Tibial nerve (tissue), 4 donors: ENCODE measurements at places on chromosomes 3 and 15. TPM values are rescaled to one million over a fixed set of nuclear protein-coding genes. Genes with fewer than 3 reads are reported as not detected.

GRCh38 chr15:90181776-90182175 lies 19.4 kb upstream of the SEMA4B start:
- no peaks in the 10 kb centered on the region for H3K27me3 ChIP-seq
- H3K27ac ChIP-seq: peak overlapping the region; percentile 97
- peaks cover 36% of the 10 kb centered on the region for H3K4me1 ChIP-seq
- DNase-seq: no peak
- no peak overlapping the region for H3K4me3 ChIP-seq
- no peaks in the 10 kb centered on the region for H3K36me3 ChIP-seq

- H3K27ac ChIP-seq: no peak overlapping the region
- H3K27me3 ChIP-seq: no peaks in the 10 kb centered on the region
- no peaks in the 10 kb centered on the region for H3K36me3 ChIP-seq
Observed at GRCh38 chr3:72745146-72745999, 102.9 kb downstream of the SHQ1 start.

DNA sequence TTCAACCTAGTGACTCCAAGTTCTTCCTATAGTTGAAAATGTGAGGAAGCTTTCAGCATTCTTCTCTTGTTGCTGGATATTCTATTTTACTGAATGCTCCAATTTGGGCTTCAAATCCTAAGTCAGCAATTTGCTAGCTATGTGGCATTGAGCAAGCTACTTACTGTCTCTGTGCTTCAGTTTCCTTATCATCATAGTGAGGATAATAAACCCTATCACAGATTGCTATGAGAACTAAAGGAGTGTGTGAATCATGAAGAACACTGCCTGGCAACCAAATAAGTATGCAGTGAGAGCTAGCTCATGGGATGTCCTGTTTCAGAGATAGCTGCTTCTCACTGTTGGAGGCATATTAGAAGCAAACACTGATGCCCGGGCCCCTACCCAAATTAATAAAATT lies 163.8 kb upstream of the CDIN1 start:
- DNase-seq: no peak
- H3K36me3 ChIP-seq: no peaks in the 10 kb centered on the region
- no peaks in the 10 kb centered on the region for H3K27me3 ChIP-seq
- H3K4me1 ChIP-seq: no peaks in the 10 kb centered on the region
- no peak overlapping the region for H3K27ac ChIP-seq
- H3K4me3 ChIP-seq: no peak overlapping the region

DNA sequence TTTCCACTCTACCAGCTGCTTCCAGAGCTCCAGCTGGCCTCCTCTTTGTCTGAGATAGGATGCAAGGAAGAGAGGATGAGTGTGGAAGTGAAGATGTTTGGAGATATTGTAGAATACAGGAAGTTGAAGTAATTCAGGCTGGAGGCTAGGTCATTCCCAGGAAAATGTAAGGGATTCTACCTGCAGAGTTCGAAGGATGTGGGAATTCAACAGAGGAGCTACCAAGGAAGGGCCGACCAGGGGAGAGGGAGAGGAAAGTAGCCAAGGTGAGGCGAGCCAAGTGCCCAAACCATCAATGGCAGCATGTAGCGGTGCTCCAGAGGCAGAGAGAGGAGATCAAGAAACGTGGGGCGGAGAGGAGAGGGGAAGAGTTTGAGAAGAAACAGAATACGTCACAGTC lies 49.0 kb upstream of the EPHB3 start:
- no peaks in the 10 kb centered on the region for H3K36me3 ChIP-seq
- H3K4me3 ChIP-seq: no peak overlapping the region
- no peaks in the 10 kb centered on the region for H3K4me1 ChIP-seq
- no peak overlapping the region for H3K27ac ChIP-seq
- no peak for DNase-seq

DNA sequence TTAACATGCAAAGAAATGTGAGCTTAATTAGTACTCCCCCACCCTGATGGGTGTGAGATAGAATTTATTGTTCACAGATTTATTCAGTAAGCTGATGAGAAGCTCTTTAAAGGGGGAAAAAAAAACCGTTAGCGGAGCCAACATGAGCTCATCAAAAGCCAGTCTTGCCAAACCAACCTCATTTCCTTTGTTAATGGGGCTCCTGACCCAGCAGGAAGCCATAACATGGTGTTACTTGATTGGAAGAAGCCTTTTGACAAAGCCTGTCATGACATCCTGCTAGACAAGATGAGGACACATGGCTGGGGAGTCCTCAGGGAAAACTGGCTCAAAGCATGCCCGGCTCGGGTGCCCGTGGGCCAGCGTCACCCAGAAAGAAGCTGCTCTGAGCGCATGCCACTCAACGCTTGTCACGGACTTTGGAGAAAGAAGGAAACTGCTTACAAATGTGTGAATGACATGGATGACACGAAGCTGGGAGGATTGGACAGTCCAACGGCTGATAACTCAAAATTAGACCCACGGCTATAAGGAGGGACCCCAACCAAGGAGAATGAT lies 64.6 kb downstream of the SLCO2A1 start:
- no peak overlapping the region for H3K4me3 ChIP-seq
- no peak overlapping the region for H3K27ac ChIP-seq
- H3K27me3 ChIP-seq: no peaks in the 10 kb centered on the region
- no peaks in the 10 kb centered on the region for H3K4me1 ChIP-seq
- no peaks in the 10 kb centered on the region for H3K36me3 ChIP-seq

DNA sequence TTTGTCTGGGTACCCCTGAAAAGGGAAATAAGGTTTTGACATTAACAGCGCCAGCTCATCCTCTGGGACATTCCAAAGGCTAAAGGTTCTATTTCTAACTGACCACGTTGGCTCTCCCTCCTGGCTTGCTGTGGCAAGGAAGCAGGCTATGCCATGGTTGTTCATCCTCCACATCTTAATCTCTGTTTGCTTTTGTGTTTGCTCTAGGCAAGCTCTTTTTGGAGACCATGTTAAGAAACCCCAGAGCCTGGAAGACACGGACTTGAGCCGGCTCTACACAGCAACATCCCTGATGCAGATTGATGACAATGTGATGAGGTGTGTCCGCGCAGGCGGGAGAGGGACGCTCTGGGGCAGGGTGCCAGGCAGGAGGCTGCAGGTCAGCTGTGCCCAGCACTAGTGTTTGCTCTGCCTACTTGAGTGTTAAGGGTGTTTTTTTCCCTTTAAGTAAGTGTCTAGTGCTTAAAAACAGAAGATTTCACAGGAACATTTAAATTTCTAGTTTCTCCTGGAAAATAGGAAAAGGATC lies 33.3 kb downstream of the RLBP1 start:
- peaks cover 86% of the 10 kb centered on the region for H3K36me3 ChIP-seq
- no peak overlapping the region for H3K4me3 ChIP-seq
- H3K27me3 ChIP-seq: no peaks in the 10 kb centered on the region
- H3K4me1 ChIP-seq: no peaks in the 10 kb centered on the region
- DNase-seq: no peak

- no peak overlapping the region for H3K4me3 ChIP-seq
- no peak overlapping the region for H3K27ac ChIP-seq
- no peaks in the 10 kb centered on the region for H3K4me1 ChIP-seq
- no peak for DNase-seq
Observed at GRCh38 chr3:35592589-35593295, 46.6 kb upstream of the ARPP21 start.

The MAP6D1 gene
- 21.6 TPM for total RNA-seq

The SLC28A1 gene
- total RNA-seq: not detected

The CCR8 gene
- not detected for total RNA-seq

The UBE2E1 gene
- total RNA-seq: 73.9 TPM

The C3orf85 gene
- not detected for total RNA-seq
